Left cardiac atrium (tissue), 4 donors: ENCODE measurements at places on chromosomes 7 and 10. TPM values are rescaled to one million over a fixed set of nuclear protein-coding genes. Genes with fewer than 3 reads are reported as not detected.
A peak's percentile ranks its signal among the peaks of the same experiment; 100 is the strongest.

PRRT4 gene
- total RNA-seq: 7.1 TPM

HOGA1 gene
- 7.7 TPM for total RNA-seq

C7orf25 gene
- total RNA-seq: 3.6 TPM

SPOCK2 gene
- total RNA-seq: 9.8 TPM

MYH16 gene
- not detected for total RNA-seq

COL1A2 gene
- 270 TPM for total RNA-seq

LRRC18 gene
- not detected for total RNA-seq

ANAPC16 gene
- 168 TPM for total RNA-seq

BAIAP2L1 gene
- 2.4 TPM for total RNA-seq

ARPC1A gene
- total RNA-seq: 112 TPM

CHAT gene
- not detected for total RNA-seq

DNA sequence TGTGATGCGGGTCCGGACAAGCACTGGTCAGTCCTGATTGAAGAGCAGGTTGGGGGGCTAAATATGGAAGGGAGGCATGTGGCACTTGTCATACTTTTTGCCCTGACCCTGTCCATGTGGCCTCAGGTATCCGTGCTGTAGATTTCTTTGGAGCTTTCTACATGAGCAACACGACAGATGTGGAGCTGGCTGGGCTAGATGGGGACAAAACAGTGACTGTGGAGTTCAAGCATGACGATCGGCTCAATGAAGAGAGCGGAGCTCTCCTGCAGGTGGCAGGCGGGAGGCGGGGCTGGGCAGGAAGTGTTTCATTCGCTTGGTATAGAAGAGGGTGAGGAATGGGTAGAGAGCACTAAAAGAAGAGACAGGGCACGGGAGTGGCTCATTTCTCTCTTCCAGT, 13.0 kb upstream of the CHCHD1 start:
- DNase-seq: no peak

DNA sequence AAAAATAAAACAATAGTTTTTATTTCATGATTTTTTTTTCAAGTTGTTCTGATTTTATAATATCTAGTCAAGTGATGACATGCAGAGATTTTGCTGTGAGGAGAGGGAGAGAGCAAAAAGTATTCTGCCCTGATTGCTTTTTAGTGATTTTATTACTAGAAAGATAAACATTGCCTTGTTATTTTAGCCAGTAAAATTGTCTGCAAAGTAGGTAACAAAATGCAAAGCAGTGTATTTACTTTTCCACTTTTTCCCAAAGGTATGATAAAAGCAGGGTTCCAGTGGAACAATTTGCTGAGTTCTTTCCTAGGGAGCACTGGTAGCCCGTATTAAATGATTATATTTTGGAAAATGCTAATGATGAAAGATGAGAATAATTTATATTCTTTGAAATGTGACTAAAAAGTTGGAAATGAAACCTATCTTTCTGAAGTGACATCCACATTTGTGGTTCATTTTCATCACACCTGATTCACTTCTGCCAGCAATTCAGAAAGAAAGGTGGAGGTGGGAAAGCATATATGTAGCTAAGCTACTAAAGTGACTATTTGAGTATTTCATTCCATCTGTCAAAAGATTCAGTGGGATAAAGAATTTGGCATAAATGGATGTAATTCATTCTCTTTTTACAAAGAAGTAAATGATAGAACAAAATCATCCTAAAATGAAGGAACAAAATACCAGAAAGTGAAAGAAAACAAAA, 300.3 kb downstream of the ADK start:
- no peak for DNase-seq

DNA sequence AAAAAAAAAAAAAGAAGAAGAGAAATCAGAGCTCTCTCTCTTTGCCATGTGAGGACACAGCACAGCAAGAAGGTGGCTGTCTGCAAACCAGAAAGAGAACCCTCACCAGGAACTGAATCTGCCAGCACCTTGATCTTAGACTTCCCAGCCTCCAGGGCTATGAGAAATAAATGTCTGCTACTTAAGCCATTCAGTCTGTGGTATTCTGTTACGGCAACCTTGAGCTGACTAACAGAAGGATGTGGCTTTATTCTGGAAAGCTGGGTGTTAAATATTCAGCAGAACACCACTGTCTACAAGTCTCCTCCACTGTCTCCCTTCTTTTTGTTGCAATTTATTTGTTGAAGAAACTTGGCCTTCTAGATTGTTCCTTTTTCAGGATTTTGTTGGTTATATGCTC, 5.0 kb downstream of the COL26A1 start:
- DNase-seq: no peak

DNA sequence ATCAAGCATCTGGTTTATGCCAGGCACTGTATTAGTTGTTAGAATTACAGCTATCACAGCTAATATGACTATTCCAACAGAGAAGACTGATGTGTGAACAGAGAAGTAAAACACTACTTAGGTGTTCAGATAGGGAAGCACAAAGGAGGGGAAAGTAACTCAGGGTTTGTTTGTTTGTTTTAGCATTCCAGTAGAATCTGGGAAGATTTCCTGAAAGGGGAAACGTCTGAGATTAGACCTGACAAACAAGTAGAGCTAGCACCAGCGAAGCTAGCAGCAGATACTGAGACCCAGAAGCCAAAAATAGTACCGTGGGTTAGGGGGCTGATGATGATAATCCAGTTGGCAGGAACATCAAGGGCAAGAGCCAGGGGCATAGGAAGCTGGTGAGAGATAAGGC, 28.8 kb upstream of the KLHL7 start:
- DNase-seq: no peak

- DNase-seq: no peak
Measured at GRCh38 chr10:18735711-18736110, 76.5 kb downstream of the ARL5B start.

DNA sequence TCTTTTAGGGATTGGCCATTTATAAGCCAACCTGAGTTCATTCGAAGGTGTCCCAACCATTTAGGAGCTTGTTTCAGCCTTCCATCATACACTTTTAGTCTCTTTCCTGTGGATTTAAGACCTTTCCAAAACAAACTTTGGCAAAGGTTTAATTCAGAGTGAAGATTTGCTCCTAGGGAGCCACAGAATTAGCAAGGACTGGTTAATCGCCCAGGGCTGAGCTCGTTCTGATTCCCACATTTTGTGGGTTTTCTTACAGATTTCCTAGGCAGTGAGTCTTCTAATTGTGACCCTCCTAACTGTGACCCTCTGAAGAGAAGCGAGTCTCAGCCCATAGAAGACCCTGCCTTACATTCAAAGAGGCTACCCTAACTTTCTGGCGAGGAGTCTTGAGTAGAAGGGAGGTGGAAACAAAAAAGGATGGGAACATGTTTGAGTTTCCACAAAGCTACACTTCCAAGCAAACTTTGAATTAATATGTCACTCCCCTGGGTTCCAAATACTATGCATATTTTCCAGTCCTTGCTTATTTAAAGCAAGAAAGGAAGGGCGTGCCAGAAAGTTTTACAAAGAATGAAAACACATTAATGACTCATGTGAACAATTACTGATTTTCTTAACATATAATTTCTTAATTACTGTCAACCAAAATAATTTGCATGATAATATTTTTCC, 118.3 kb downstream of the ARID5B start:
- no peak for DNase-seq

GRCh38 chr7:84697506-84697905, 489.4 kb downstream of the SEMA3D start:
- no peak for DNase-seq

GRCh38 chr10:120788771-120789170, 62.4 kb upstream of the WDR11 start:
- no peak for DNase-seq

DNA sequence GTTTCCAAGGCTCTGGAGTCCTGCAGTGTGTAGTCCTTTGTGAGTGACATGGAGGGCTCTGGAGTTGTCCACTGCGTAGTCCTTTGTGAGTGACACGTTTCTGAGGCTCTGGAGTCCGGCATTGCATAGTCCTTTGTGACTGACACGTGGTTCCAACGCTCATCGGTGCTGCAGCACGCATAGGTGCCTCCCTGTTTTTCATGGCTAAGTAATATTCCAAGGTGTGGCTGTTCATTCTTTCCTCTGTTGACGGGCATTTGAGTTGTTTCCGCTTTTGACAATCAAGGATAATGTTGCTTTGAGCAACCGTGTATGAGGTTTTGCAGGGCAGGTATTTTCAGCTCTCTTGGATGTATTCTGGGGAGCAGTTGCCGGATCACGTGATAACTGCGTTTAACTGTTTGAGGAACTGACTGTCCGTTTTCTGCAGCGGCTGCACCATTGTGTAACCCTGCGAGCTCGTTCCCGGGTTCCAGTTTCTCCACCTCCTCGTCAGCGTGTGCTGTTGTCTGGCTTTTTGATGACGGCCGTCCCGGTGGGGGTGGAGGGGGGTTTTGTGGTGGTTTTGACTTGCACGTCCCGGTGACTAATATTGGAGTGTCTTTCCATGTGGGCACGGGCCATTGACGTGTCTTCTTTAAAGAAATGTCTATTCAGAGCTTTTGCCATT, 21.1 kb downstream of the FAM20C start:
- no peak for DNase-seq

GRCh38 chr10:127834221-127834620, 58.5 kb downstream of the CLRN3 start:
- DNase-seq: peak; percentile 24

DNA sequence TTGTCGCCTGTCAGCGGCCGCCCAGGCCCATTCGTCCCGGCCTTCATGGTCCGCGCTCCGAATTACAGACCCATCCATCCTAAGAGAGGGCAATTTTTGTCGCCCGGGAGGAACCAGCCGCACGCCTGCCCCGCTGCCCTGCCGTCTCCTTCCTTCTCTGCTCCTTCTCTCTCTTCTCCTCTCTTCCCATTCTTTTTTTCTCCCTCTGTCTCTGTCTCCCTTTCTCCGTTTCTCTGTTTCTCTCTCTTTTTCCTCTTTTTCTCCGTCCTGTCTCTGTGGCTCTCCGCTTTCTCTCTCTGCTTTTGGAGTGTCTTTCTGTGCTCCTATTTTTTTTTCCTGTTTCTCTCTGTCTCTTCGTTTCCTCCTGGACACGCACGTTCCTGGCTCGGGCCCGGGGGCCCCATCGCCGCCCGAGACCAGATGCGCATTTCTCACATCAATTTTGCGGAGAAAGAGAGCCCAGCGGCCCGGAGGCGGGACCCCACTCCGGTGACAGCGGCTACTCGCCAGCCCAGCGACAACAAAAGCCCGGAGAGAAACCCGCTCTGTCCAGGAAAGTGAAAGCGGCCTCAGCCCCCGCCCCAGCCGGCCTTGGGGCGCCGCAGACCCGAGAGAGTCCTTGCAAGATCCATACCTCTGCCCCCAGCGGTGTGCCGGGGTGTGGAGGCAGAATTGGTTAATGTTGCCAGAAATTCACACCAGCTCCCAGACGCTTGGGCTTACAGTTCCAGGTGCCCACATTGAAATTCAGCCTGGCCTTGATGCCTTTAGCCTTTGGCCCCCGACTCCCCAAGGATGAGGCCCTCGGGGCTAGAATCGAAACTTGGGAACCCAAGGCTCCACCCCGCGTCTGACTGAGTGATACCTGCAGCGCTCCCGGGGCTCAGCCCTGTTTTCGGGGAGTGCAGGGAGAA, 4.1 kb downstream of the LBX1 start:
- no peak for DNase-seq

DNA sequence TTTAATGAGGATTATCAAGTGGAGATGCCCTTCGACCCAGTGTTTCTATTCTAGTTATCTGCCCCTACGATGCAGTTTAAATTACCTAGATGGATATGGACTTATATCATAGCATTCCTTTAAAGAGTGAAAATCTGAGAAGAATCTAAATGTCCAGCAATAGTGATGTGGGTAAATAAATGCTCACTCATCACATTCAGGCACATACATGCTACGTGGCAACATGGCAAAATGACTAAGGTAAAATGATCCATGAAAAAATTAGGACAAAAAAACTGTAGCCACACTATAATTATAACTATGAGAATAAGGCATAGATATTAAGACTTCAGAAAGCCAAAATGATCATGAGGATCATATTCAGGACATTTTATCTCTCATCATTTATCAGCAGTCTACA, 82.4 kb upstream of the PDE1C start:
- DNase-seq: no peak

- no peak for DNase-seq
Measured at GRCh38 chr7:41051535-41051934, 651.4 kb downstream of the INHBA start.

GRCh38 chr10:27717224-27717623, 28.4 kb downstream of the MKX start:
- no peak for DNase-seq

DNA sequence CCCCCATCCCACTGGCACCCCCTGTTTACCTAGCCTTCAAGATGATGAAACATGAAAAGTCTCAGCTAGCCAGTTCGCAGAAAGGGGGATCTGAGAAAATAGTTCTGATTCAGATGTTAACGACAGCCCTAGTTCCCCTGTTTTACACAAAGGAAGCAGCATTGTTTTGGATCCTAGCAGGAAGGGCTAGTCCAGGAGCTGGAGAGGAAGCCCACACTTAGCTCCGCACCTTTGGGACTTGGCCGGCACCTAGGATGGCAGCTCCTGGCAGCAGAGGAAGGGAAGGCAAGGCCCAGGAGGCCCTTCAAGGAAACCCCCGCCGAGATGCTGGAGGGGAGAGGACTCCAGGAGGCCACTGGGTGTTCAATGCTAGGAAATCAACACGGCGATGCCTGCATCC, 29.0 kb upstream of the MGMT start:
- no peak for DNase-seq

DNA sequence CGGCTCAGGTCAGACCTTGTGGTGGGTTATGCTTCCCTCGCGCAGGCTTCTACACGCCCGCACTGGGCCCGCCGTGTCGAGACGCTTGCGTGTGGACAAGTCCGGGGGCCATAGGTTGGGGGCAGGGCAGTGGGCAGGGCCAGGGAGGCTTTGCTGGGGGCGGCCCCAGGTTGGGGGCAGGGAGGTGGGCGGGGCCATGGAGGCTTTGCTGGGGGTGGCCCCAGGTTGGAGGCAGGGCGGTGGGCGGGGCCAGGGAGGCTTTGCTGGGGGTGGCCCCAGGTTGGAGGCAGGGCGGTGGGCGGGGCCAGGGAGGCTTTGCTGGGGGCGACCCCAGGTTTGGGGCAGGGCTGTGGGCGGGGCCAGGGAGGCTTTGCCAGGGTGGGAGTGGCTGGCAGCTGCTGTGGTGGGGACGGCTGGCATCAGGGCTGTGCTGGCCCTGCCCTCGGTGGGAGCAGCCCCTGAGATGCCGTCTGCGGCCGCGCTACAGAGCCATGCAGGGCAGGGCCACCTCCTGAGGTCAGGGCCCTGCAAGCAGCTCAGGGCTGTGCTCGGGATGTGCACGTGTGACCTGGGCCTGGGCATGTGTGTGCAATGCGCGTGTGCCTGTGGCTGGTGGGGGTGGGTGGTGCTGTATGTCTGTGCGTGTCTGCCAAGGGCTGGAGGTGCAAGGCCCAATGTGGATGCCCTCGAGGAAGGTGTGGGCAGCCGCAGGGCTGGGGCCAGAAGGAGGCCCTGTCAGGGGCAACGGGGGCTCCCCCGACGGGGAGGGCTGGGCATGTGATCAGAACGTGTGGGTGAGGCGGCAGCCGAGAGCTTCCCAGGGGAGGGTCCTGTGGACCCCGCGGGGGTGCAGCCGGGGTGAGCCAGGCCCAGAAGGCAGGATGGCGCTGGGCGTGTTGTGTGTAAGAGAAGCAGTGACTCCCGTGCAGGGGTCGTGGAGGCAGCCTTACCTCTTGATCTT, 72.5 kb upstream of the NKX6-2 start:
- DNase-seq: no peak

- no peak for DNase-seq
Measured at GRCh38 chr7:28811008-28811407, 147.1 kb downstream of the TRIL start.
